ENCODE measurements at places on chromosomes 7 and 10. TPM values are rescaled to one million over a fixed set of nuclear protein-coding genes. Genes with fewer than 3 reads are reported as not detected.
A peak's percentile ranks its signal among the peaks of the same experiment; 100 is the strongest.

LIPJ gene
- not detected for total RNA-seq

EN2 gene
- total RNA-seq = not detected

OGDHL gene
- total RNA-seq = 0.20 TPM

DNA sequence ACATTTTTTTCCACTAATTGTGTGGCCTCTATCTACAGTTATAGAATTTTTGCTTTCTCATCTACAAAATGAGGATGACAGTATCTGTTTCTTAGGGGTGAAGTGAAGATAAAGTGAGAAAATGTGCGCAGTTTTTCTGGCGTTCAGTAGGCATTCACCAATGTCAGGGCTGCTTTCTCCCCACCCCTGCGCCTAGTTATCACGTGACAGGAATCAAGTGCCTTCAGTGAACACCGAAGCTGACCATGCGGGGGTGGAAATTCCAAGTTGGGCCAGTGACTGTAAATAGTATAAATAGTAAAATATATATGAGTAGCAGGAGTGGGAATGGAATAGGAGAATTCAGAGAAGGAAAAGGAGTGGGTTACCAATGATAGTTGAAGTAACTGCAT is 77.4 kb downstream of the TAF3 start:
- no peak for DNase-seq

- DNase-seq = no peak
Observed at GRCh38 chr10:47378606-47379444, 5.3 kb downstream of the ZNF488 start.

- DNase-seq = peak; percentile 43
Observed at GRCh38 chr7:135508883-135509588, 866 bp downstream of the CNOT4 start.

DNA sequence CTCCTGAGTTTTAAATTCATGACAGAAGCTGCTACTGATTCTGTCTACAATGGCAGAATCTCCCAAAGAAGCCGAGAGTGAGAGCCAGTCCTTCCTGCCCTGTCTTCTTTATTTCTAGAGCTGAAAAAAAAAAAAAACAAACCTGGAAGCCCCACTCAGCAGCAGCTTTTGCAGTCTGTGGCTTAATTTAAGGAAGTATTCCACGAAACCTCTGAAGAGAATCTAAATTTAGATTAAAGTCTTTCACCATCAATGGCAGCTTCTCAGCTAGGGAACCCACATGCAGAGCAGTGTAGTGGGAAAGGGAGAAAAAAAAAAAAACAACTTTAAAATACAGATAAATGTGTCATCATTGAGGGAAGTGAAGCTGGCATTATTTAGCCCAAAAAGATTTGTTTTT is 23.4 kb downstream of the SMURF1 start:
- no peak for DNase-seq

DNA sequence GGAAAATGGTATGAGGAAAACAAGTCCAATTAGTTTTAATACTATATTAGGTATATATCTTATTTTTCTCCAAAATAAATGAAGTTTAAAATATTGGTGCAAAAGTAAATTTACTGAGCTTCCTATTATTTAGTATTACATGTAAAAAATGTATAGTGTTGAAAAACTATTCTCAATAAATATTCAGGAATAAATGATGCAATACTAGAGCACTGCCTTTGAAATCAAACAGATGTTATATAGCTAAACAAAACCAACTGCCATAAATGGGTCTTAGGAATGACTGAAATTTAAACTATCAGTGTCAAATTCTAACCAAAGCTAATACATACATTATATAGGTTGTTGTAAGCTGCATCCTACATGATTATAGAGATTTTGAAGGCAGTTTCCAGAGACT is 1434.0 kb upstream of the LRRTM3 start:
- DNase-seq = no peak

GRCh38 chr10:30228417-30229036 is 120.6 kb downstream of the MTPAP start:
- no peak for DNase-seq

DNA sequence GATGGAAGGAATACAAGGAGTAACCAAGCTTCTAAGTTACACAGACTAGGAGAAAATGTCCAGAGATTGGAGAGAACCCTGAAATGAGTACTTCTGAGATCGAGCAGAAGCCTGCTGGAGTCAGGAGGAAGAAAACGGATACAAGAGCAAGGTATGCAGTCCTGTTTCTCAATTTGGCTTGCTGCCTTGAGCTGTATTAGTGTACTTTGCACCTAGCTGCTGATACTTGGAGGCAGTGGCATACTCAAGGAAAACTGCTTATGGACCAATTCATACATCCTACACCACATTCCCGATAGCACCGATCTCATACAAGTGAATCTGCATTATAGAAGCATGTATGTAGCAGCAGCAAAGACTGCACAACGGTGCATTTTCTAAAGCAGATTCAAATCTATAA is 14.4 kb downstream of the PIP4K2A start:
- no peak for DNase-seq

GRCh38 chr10:24363070-24363469 is 154.1 kb downstream of the KIAA1217 start:
- no peak for DNase-seq
